ENCODE measurements at places on chromosomes 12 and 14.
A peak's percentile ranks its signal among the peaks of the same experiment; 100 is the strongest.

GRCh38 chr14:47438650-47439140, 236.7 kb downstream of the MDGA2 start:
- DNase-seq, result no peak

DNA sequence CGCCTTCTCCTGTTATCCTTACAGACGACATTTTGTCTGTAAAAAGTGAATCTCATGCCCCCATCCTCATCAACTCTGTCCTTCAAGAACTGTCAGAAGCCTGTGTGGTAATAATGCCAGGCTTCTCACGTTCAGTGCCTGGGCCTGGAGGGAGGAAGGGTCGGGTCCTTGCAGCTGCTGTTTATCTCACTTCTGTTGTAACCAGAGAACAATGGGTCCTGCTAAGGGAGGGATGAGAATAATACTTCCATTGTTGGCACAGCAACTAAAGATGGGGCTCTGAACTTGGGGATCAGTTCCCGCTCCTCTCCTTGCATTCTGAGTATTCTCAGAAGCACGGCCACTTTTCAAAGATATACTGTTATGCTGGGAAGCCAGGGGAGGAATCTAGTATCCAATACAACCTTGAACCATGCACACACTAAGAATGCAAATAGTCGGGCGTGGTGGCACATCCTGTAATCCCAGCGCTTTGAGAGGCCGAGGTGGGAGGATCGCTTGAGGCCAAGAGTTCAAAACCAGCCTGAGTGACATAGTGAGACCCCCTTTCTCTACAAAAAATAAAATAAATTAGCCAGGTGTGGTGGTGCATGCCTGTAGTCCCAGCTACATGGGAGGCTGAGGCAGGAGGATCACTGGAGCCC, 38.8 kb upstream of the NINJ2 start:
- no peak for DNase-seq

DNA sequence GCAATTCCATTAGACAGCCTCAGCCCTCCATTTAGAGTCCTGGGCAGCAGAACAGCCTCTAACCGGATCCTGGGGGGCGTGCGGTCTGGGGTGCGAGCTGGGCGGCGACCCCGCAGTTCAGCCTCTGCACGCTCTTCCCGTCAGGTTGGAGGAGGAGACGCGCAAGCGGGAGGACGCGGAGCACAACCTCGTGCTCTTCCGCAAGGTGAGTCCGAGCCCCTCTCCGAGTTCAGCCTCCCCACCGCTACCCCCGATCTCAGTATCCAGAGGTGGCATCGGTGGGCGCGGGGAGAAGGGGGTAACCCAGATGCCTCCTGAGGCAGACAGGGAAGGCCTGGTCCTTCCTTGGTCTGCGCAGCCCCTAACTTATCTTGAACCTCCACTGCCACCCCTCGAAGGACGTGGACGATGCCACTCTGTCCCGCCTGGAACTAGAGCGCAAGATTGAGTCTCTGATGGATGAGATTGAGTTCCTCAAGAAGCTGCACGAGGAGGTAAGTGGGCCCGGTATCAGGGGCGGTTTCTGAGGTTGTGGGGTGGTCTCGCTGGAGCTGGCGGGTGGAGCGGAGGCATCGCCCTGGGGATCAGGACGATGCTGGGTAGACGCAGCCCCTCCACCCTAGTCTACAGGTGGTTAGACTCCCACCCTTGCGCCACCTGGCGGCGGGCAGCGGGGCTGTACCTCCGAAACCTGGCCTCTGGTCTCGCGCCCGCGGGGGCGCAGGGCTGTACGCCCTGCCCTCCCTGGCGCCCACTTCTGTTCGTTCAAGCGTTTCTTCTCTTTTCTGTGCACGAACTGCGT, 1.3 kb downstream of the PRPH start:
- peak; percentile 53 for DNase-seq

GRCh38 chr12:124940393-124941169, 26.1 kb upstream of the UBC start:
- DNase-seq, result peak; percentile 71

DNA sequence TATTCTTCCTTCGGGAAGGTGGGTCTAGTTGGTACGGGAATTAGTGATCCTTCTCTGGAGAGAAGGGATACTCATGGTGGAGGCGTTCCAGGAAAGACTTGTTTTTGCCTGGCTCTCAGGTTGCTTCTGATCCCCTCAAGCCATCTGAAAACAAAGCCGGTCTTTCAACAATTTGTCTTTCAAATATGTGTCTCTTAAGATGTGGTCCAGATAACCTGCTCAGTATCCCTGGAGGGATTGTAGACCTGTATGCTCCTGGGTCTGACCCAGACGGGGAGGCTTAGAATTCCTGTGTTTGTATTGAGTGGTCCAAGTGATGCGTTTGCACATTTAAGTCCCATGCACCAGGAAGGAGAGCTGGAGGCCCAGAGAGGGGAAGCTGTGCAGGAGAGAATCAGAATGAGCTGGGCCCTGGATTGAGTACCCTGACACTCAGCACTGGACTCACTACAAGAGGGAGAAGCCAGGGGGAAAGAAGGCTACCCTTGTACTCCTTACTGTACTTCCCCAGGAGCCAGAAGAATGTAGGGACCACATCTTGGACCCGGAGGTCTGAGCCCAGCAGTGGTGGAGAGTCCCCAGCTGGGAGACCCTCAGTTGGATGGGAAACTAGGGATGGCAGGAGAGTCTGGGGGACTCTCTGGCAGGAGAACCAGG, 40.4 kb downstream of the ERH start:
- no peak for DNase-seq

DNA sequence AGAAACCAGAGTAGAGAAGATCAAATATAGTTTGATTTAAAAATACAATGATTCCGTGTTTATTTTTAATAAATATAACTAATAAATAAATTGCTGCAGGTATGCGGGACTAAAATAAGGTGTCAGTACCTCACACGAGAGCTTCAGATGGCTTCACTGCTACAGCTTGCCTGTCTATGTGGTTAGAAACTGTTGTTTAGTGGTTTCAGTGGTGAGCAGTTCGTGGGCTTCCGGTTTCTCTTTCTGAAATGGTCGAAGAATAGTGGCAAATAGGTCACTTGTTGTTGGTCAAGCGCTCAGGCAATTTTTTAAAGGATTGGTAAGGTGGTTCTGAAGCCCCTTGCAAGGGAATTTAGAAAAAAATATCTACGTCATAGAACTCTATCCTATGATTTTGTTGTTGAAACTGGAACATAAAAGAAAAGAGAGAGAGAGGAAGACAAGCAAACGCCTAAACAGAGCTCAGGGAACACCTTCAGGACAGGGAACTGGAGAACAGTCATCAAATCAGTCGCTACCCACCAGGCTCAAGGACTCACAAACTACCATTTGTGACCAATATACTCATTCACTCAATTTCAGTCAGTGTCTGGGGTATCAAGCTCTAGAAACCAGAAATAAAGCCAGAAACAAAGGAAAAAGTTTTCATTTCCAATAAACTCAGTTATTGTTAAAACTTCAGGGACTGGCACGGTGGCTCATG, 31.3 kb downstream of the GABARAPL1 start:
- DNase-seq, result no peak

GRCh38 chr12:48423171-48423570, 49.2 kb upstream of the ANP32D start:
- no peak for DNase-seq

- no peak for DNase-seq
Observed at GRCh38 chr12:101044512-101045059, 165.5 kb downstream of the SLC5A8 start.

DNA sequence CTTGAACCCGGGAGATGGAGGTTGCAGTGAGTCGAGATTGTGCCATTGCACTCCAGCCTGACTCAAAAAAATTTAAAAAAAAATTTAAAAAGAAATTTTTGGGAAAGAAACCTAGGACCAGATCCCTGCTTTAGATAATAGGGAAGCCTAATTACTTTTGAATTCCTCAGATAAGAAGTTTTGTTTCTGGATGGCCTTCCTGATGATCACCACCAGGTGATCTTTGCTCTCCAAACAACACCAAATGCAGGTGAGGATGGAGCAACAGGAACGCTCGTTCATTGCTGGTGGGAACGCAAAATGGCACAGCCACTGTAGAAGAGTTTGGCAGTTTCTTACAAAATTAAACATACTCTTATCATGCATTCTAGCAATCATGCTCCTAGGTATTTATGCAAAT, 28.5 kb upstream of the KLC1 start:
- DNase-seq, result no peak

DNA sequence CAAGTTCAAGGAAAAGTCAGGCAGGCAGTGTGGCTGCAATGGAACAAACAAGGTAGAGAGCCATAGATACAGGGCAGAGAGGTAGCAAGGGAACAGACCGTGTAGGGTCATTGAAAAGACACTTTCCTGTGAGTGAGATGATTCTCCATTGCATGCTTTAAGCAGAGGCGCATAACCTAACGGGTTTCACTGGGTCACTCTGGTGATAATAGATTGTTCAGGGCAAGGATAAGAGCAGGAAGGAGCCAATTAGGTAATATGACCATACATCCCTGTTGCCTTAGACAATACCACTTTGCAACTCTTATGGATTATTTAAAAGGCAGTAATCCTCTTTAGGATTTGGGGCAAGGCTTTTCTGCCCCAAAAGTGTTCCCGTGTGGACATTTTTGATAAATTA, 214.1 kb downstream of the PTPRO start:
- DNase-seq, result no peak

GRCh38 chr14:93914278-93914677, 12.9 kb upstream of the FAM181A start:
- no peak for DNase-seq

- no peak for DNase-seq
Observed at GRCh38 chr12:76013603-76014002, 18.0 kb downstream of the PHLDA1 start.

DNA sequence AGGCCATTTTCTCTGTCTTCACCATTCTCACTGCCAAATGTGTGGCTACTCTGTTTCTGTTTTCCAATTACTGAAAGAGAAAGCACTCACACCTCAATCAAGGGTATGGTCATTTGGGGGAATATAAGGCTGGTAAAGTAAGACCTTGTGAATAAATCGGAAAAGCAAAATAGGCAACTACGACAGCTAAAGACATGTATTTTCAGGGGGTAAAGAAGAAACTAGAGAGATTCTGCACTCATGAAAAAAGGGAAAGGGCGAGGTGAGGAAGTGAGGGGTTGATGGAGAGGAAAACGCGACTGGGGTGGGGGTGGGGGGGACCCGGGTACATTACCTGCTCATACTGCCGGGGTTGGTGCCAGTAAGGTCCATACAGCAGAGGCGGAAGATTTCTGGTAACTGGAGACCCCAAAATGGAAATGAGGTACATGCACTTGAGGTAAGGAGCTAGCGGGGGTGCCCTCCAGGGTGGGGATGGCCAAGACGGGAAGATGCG, 19.3 kb downstream of the CHD8 start:
- DNase-seq, result no peak

GRCh38 chr12:114799574-114800487, 115.9 kb upstream of the TBX3 start:
- DNase-seq, result no peak

GRCh38 chr14:99267381-99267780, 4.6 kb downstream of the BCL11B start:
- DNase-seq, result no peak

DNA sequence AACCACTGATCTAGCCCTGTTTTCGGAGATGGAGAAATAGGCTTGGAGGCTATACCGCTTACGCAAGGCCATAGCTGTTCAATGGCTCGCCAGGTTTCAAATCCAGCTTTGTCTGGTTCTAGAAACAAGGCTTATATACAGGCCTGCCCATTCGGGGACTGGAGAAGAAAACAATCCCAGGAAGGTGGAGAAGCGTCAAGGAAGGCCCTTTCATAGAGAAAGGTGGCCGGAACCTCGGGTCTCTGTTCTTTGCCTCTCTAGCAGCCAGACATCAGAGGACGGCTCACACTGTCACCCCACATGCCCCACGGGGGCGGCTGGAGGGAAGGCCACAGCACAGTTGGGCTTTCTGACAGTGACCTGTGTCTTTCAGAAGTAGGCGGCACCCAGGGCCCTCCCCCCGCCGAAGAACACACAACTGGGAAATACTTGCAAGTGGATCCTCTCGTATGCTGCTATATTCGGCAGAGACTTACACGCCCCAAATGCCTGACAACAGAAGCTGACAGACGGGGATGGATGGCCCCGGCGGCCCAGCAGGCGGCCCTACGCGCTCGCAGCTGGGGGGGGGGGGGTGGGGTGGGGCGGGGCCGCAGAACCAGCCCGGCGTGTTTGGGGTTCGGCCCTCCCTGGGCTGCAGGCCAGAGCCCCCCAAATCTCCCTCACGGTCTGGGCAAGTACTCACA, 4.5 kb upstream of the SETD1B start:
- DNase-seq, result no peak

DNA sequence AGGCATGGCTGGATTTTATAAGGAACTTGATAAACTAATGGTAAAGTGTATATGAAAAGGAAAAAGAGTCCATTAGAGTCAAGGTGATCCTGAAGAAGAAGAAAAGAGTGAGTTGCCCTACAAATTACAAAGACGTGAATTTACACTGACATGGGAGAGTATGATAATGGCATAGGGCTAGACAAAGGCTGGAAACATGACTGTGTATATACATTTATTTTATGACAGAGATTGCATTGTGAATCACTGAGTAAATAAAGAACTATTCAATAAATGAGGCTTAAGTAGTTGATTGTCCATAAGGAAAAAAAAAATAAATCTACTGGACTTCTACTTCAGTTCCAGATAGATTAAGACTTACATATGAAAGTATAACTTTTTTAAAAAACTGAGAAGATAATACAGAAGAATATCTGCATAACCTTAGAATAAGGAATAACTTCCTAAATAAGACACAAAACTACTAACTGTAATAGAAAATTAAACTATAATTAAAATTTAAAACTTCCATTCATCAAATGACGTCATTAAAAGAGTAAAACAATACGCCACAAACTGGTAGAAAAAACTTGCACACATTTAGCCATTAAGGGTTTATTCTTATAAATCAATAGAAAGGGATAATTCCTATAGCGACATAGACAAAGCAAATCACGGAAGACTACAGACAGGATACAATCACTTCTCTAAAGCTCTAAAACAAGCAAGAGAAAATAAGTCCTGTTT, 278.5 kb downstream of the NOVA1 start:
- no peak for DNase-seq

DNA sequence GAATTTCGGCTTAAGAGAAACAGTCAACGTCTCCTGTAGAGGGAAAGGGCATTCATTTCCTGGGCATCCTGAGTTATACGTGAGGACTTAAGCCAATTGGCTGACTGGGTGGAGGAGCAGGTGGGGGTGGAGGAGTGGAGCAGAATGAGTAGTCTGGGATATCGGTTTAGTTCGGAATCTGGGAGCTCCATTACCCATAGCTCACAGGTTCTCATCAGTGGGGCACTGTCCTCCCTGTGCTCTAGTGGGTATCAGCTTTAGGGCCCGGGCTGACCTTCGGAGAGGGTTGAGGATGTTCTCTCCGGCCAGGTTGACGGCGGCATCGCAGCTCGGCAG, 704 bp downstream of the SDR39U1 start:
- no peak for DNase-seq

GRCh38 chr12:93128332-93128707, 199.2 kb upstream of the EEA1 start:
- no peak for DNase-seq

- no peak for DNase-seq
Observed at GRCh38 chr12:82359115-82359478, 768 bp downstream of the METTL25 start.

GRCh38 chr12:40300490-40300889, 75.7 kb downstream of the LRRK2 start:
- DNase-seq, result no peak

GRCh38 chr14:88975043-88975830, 150.8 kb downstream of the TTC8 start:
- DNase-seq, result no peak

Data from stimulated activated CD4-positive, alpha-beta T cell treated with anti-CD3 and anti-CD28 coated beads, Interleukin-1b, Interleukin-23, amount 100 ng/mL, for 4 hours (primary cell).